Fibroblast of lung (primary cell): ENCODE measurements at places on chromosomes 16 and 17. TPM values are rescaled to one million over a fixed set of nuclear protein-coding genes. Genes with fewer than 3 reads are reported as not detected.

The RHBDF1 gene
- 32.9 and 53.8 TPM in 2 replicates for total RNA-seq

The CCL16 gene
- total RNA-seq = not detected in 2 replicates

GRCh38 chr16:15822957-15823356, 33.9 kb downstream of the MYH11 start:
- H3K27ac ChIP-seq = no peak overlapping the region
- H3K27me3 ChIP-seq = peaks cover 15% of the 10 kb centered on the region
- no peaks in the 10 kb centered on the region for H3K36me3 ChIP-seq

- peaks cover 12% of the 10 kb centered on the region for H3K4me1 ChIP-seq
- peak; percentile 68 for DNase-seq
- H3K27ac ChIP-seq = peak overlapping the region; percentile 31
- H3K27me3 ChIP-seq = no peaks in the 10 kb centered on the region
These were observed 60.8 kb upstream of the MED9 start for GRCh38 chr17:17416007-17416399.

- DNase-seq = no peak
- no peak overlapping the region for H3K4me3 ChIP-seq
- H3K27me3 ChIP-seq = no peaks in the 10 kb centered on the region
- no peaks in the 10 kb centered on the region for H3K36me3 ChIP-seq
- H3K4me1 ChIP-seq = no peaks in the 10 kb centered on the region
These were observed 21.2 kb upstream of the PIRT start for GRCh38 chr17:10859051-10859450.

DNA sequence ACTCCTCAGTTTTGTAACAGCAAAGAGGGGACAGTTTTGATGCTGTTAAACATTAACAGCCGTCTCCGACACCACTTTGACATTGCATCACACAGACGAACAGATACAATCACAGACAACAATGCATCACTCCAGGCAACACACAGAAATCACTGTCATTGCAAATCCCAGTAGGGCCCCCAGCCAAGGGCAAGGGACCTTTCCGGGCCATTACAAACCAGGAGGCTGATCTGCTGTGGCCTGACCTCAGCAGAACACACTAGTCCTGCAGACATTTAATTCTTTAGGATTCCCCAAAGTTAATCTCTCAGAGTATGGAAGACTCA, 136.2 kb upstream of the RCVRN start:
- no peaks in the 10 kb centered on the region for H3K27me3 ChIP-seq
- H3K27ac ChIP-seq = no peak overlapping the region
- H3K4me1 ChIP-seq = no peaks in the 10 kb centered on the region
- no peak for DNase-seq

GRCh38 chr17:17220529-17220928, 14.4 kb upstream of the PLD6 start:
- H3K36me3 ChIP-seq = peaks cover 57% of the 10 kb centered on the region
- H3K27me3 ChIP-seq = no peaks in the 10 kb centered on the region

DNA sequence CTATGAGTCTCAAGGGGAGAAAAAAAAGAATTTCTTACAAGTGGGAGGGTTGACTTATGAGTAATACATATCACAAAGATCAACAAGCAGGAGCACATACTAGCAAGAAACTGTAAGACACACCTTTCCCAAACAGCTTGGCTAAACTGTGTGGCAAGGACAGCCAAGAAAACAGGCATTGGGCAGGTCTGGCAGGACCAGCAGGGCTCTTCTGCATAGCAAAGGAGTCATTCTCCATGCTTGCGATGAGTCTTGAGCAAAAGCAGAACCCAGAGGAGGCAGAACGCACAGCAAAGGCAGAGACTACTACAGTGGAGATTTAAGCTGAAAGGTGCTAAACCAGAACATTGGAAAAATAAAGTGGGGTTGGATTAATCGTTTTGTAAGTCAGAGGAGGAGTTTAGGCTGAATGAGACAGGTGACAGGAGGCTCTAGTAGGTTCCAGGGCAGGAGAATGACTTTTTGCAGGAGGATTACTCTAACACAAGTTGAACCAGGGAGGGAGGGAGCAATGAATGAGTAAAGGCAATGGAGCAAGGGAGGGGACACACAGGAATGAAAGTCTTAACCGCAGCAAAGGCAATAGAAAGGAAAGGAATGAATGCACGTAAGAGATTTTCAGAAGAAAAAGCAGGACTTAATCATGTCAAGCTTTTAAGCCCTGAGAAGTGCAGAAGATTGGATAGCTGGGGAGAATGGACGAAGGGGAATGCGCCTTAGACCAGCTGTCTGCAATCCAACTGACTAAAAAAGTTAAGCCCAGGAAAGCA, 2.7 kb downstream of the N4BP1 start:
- no peak for DNase-seq
- H3K4me3 ChIP-seq = no peak overlapping the region
- H3K4me1 ChIP-seq = peaks cover 2% of the 10 kb centered on the region
- no peak overlapping the region for H3K27ac ChIP-seq
- no peaks in the 10 kb centered on the region for H3K36me3 ChIP-seq
- H3K27me3 ChIP-seq = no peaks in the 10 kb centered on the region
